ENCODE measurements at places on chromosomes 2 and 18.

GRCh38 chr2:9752441-9753275 is 90.6 kb upstream of the TAF1B start:
- H3K27ac ChIP-seq = peak overlapping the region; percentile 94
- H3K36me3 ChIP-seq = no peaks in the 10 kb centered on the region
- peak overlapping the region; percentile 75 for H3K4me3 ChIP-seq
- H3K4me1 ChIP-seq = peaks cover 65% of the 10 kb centered on the region
- peaks cover 15% of the 10 kb centered on the region for H3K27me3 ChIP-seq

GRCh38 chr2:67055387-67056304 is 341.5 kb upstream of the ETAA1 start:
- H3K27me3 ChIP-seq = no peaks in the 10 kb centered on the region
- H3K36me3 ChIP-seq = no peaks in the 10 kb centered on the region
- no peaks in the 10 kb centered on the region for H3K4me1 ChIP-seq
- DNase-seq = no peak
- no peak overlapping the region for H3K4me3 ChIP-seq

- H3K36me3 ChIP-seq = peaks cover 3% of the 10 kb centered on the region
- H3K27ac ChIP-seq = no peak overlapping the region
- H3K27me3 ChIP-seq = no peaks in the 10 kb centered on the region
These were observed 3.5 kb downstream of the CNNM4 start for GRCh38 chr2:96764253-96764637.

- no peak overlapping the region for H3K27ac ChIP-seq
- peaks cover 28% of the 10 kb centered on the region for H3K36me3 ChIP-seq
- no peak for DNase-seq
These were observed 125.1 kb upstream of the MGAT5 start for GRCh38 chr2:134128746-134129145.

GRCh38 chr2:238281826-238282480 is 6.5 kb downstream of the PER2 start:
- no peak overlapping the region for H3K27ac ChIP-seq
- DNase-seq = no peak
- H3K4me1 ChIP-seq = peaks cover 11% of the 10 kb centered on the region
- H3K4me3 ChIP-seq = no peak overlapping the region

GRCh38 chr2:143482771-143483170 is 353.6 kb downstream of the ARHGAP15 start:
- DNase-seq = no peak
- no peaks in the 10 kb centered on the region for H3K27me3 ChIP-seq
- H3K27ac ChIP-seq = no peak overlapping the region
- peaks cover 24% of the 10 kb centered on the region for H3K36me3 ChIP-seq
- H3K4me3 ChIP-seq = no peak overlapping the region

- no peak for DNase-seq
- no peak overlapping the region for H3K4me3 ChIP-seq
- peaks cover 4% of the 10 kb centered on the region for H3K27me3 ChIP-seq
- peaks cover 7% of the 10 kb centered on the region for H3K36me3 ChIP-seq
These were observed 6.7 kb upstream of the IL1A start for GRCh38 chr2:112791019-112791418.

GRCh38 chr2:190838492-190838910 is 42.1 kb upstream of the GLS start:
- H3K4me1 ChIP-seq = no peaks in the 10 kb centered on the region
- H3K27me3 ChIP-seq = no peaks in the 10 kb centered on the region
- no peak overlapping the region for H3K4me3 ChIP-seq
- no peak overlapping the region for H3K27ac ChIP-seq
- H3K36me3 ChIP-seq = no peaks in the 10 kb centered on the region
- no peak for DNase-seq

DNA sequence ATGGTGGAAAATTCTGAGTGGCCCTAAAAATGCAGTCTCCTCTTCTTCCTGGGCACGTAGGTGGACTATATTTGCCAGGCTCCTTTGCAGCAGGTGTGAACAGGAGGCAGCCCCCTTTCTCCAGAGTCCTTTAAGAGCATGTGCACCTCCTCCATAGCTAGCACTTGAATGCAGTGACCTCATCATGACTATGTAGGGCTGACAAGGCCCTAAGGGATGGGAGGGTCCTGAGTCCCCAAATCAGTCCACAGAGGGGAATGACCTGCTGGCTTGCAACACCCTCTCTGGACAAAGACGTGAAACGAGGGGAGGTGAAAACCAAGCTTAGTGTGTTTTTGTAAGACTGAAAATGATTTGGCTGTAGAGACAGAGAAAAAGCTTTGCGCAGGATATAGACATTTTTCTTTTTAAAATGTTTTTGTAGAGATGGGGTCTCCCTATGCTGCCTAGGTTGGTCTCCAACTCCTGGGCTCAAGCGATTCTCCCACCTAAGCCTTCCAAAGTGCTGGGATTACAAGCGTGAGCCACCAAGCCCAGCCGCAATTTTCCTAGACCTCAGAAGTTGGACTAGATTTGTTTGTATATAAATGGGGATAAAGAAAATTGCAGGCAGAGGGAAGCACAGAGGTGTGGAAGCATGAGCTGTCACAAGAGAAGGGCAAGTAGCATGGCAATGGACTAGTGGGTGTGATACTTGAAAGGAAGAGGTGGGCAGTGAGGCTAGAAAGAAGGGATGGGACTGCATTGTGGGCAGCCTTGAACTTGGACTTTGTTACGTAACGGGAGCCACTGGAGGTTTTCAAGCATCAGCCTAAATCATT is 28.8 kb downstream of the LONRF2 start:
- no peak overlapping the region for H3K27ac ChIP-seq
- DNase-seq = no peak
- H3K27me3 ChIP-seq = peaks cover 22% of the 10 kb centered on the region

GRCh38 chr18:67302043-67302442 is 214.5 kb downstream of the DSEL start:
- DNase-seq = no peak
- H3K27me3 ChIP-seq = no peaks in the 10 kb centered on the region
- no peak overlapping the region for H3K4me3 ChIP-seq
- H3K4me1 ChIP-seq = peaks cover 10% of the 10 kb centered on the region
- H3K36me3 ChIP-seq = peaks cover 3% of the 10 kb centered on the region

DNA sequence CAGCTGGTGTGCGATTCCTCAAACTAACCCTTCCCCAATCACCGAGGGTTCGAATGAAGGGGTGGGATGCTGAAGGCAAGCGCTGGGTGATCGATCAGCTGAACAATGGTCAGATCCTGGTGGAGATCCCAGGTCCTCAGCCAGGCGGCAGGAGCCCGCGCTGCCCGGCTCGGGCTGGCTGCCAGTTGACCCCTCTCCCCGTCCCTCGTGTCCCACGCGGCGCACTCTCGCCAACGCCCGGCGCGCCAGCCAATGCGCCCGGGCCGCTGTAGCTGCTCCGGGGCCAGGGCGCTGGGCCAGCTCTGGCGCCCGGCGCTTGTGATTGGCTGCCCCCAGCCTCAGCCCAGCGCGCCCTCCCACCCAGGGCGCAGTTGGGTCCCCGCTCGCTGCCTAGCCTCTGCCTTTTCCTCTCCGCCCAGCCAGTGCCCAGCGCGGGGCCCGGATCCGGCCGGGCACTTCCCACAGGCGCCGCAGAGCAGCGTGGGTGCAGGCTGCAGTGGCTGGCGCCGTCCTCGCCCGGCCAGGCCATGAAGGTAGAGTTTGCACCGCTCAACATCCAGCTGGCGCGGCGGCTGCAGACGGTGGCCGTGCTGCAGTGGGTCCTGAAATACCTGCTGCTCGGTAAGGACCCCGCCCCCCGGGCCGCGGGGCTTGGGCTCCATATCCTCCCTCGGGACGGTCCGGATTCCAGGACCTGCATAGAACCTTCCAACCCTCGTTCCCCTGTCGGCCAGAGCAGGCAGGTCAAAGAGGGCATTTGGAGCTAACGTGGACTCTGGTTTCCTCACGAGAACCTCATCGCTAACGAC is at the start of gene MOGAT1:
TSS of gene MOGAT1 (plus strand) at position 400 of the 809 bp plus-strand sequence. CDS start at position 528, 128 bp downstream.
- no peak within 1 kb of the TSS for H3K27ac ChIP-seq
- no peak for DNase-seq
- H3K4me3 ChIP-seq = peak within 1 kb of the TSS; percentile 39
- no peaks in the 10 kb centered on the region for H3K36me3 ChIP-seq

DNA sequence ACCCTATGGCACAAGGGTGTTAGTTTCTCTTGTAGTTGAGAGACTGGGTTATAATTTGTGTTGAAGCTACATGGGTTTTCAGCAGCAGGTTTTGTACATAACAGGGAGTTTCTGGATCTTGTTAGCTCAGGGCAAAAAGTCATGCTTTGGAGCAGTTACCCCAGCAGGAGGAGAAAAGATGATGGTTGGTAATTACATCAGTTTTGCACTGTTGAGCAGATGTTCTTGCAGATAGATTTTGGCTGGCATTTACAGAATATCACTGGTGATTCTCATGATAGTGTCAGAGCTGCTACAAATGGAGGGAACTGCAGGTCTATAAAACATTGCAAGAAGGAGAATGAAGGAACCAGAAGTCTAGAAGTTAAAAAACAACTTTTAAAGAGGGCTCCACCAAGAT is 215.2 kb upstream of the ATP5MC3 start:
- H3K36me3 ChIP-seq = no peaks in the 10 kb centered on the region
- H3K4me1 ChIP-seq = no peaks in the 10 kb centered on the region
- DNase-seq = no peak
- peaks cover 12% of the 10 kb centered on the region for H3K27me3 ChIP-seq
- H3K27ac ChIP-seq = no peak overlapping the region
- no peak overlapping the region for H3K4me3 ChIP-seq

DNA sequence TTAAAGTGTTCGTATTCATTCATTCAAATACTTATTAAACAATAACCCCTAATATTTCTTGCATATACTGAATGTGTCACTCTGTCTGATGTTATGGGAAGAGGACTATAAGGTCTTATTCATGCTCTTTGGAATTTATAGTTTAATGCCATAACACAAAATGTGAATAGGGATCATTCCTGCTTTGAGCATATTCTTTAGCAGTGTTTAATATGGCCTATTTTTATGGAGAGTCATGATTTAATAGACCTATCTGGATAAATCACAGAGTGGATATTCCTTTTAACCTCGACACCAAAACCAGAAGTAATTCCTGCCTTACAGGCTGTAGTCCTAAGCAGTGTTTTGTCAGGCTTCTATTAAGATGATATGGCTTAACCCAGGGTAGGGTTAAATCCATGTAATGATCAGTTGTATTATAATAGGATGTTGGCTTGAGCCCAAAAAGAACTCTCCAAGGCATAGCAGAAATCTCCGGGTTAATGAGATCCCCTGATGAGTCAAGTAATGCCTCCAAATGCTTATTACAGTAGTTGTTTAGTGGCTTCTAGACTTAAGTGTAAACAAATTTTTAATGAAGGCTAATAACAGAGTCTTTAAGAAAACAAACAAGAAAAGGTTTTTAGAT is 54.3 kb downstream of the GULP1 start:
- no peaks in the 10 kb centered on the region for H3K27me3 ChIP-seq
- no peak overlapping the region for H3K27ac ChIP-seq
- DNase-seq = no peak
- no peaks in the 10 kb centered on the region for H3K4me1 ChIP-seq
- no peak overlapping the region for H3K4me3 ChIP-seq

- DNase-seq = no peak
- no peaks in the 10 kb centered on the region for H3K4me1 ChIP-seq
- H3K4me3 ChIP-seq = no peak overlapping the region
- H3K27me3 ChIP-seq = no peaks in the 10 kb centered on the region
- H3K27ac ChIP-seq = no peak overlapping the region
- H3K36me3 ChIP-seq = peaks cover 9% of the 10 kb centered on the region
These were observed 21.7 kb downstream of the ZDBF2 start for GRCh38 chr2:206296128-206296527.

DNA sequence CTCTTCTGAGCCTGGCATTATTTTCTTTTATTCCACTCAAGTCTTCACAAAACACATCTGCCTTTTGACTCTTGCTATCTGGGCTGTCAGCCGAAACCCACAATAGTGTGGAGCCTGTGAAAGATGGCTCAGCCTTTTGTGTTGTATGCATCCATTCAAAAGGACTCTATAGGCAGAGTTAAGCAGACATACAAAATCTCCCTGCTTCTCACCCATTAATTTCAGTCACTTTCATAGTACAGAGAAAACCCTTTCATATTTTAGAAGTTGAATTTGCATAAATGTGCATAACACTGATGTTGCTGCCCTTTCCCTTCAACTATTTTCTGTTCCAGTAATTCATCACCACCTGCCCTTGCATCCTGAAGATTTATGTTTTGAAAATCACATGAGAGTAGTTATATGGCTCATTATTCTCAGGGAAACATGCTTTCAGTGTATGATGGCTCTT is 154.6 kb downstream of the EVA1A start:
- H3K27me3 ChIP-seq = peaks cover 2% of the 10 kb centered on the region
- H3K4me1 ChIP-seq = no peaks in the 10 kb centered on the region
- DNase-seq = no peak
- no peak overlapping the region for H3K4me3 ChIP-seq

DNA sequence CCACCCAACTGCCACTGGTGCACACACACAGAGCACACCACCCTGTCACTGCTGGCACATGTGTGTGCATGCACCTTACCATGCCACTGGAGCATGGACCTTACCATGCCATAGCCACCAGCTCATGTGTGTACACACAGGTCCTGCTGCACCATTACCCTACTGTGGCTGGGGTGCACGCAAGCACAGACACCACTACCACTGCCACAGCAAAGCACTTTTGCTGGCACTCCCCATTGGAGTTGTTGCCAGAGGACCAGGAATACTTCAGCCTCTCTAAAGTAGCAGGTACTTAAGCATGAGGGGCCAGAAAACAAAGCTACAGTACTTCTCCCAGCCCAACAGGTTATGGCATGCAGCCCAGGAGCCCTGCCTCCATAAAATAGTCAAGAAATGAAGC is 404.8 kb downstream of the MBD2 start:
- no peak for DNase-seq
- no peak overlapping the region for H3K4me3 ChIP-seq
- H3K27me3 ChIP-seq = no peaks in the 10 kb centered on the region
- no peaks in the 10 kb centered on the region for H3K4me1 ChIP-seq
- no peak overlapping the region for H3K27ac ChIP-seq
- H3K36me3 ChIP-seq = no peaks in the 10 kb centered on the region

- no peak overlapping the region for H3K27ac ChIP-seq
- peaks cover 8% of the 10 kb centered on the region for H3K27me3 ChIP-seq
- H3K4me1 ChIP-seq = peaks cover 40% of the 10 kb centered on the region
- no peak for DNase-seq
- H3K4me3 ChIP-seq = no peak overlapping the region
These were observed 71.3 kb downstream of the FMNL2 start for GRCh38 chr2:152406119-152406835.

- H3K36me3 ChIP-seq = no peaks in the 10 kb centered on the region
- peaks cover 10% of the 10 kb centered on the region for H3K4me1 ChIP-seq
These were observed 30.1 kb upstream of the CCL20 start for GRCh38 chr2:227783404-227784138.

DNA sequence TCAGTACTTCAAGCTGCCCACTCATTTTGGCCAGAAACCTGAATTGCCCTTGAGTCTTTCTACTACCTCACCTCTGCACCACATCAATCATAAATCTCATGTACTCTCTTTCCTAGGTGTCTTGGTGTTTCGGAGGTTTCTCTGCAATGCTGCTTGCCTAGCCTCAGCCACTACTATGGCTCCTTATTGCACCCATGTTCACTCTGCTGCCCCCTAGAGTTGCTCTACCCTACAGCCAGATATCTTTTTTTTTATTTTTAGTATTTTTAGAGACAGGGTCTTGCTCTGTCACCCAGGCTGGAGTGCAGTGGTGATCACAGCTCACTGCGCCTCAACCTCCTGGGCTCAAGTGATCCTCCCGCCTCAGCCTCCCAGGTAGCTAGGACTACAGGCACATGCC is 413.0 kb downstream of the PTPRM start:
- no peaks in the 10 kb centered on the region for H3K4me1 ChIP-seq
- H3K27me3 ChIP-seq = no peaks in the 10 kb centered on the region
- no peak overlapping the region for H3K27ac ChIP-seq
- DNase-seq = no peak
- H3K36me3 ChIP-seq = no peaks in the 10 kb centered on the region

- no peaks in the 10 kb centered on the region for H3K36me3 ChIP-seq
- H3K4me1 ChIP-seq = no peaks in the 10 kb centered on the region
- H3K27me3 ChIP-seq = no peaks in the 10 kb centered on the region
- DNase-seq = no peak
These were observed 25.7 kb downstream of the SCN7A start for GRCh38 chr2:166468124-166469024.

Data from activated CD4-positive, alpha-beta T cell treated with anti-CD3 and anti-CD28 coated beads, Interleukin-2, amount 10 ng/mL, durations not matched to agents 7 days and 5 days (primary cell).